Stimulated activated CD4-positive, alpha-beta T cell treated with anti-CD3 and anti-CD28 coated beads, Interleukin-12 subunit alpha, Interleukin-12 subunit beta, amount 100 ng/mL, for 4 hours (primary cell): ENCODE measurements at places on chromosomes 16 and 17.

GRCh38 chr17:49437696-49438435 is 23.2 kb upstream of the PHB1 start:
- DNase-seq, result no peak

DNA sequence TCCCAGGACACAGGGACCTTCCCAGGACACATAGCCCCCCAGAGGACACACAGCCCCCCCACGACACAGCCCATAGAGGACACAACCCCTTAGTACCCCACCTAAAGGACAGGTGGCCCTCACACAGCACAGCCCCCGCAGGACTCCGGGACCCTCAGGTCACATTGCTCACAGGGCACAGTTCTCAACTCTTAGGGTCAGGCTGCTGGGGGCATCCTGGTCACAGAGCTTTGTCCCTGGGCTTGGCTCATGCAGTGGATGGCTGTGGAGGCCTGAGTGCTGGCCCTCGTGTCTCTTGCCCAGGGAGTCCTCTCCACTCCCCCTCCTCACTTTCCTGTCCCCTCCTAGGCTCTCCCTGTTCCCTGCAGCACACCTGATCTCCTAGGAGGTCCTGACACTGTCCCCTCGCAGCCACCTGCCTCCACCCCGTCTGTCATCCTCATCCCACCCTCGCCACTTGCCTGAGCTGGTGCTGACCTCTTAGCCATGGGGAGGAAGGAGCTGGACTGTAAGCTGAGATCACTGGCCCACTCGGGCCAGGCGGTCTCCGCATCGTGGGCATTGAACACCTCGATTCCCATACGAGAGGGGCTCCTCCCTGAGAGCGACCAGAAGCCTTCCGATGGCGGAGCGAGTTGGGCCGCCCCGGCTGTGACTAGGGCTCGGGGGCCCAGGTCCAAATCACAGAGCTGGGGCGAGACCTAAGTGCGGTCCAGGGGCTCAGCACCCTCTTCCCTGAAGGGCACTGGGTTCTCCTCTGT is 1.4 kb upstream of the WDR45B start:
- no peak for DNase-seq

GRCh38 chr17:16283705-16284104 is 66.7 kb downstream of the PIGL start:
- no peak for DNase-seq

- no peak for DNase-seq
Measured at GRCh38 chr17:57279432-57279831, 23.1 kb downstream of the MSI2 start.

- no peak for DNase-seq
Measured at GRCh38 chr17:61217878-61218437, 181.7 kb upstream of the TBX2 start.

DNA sequence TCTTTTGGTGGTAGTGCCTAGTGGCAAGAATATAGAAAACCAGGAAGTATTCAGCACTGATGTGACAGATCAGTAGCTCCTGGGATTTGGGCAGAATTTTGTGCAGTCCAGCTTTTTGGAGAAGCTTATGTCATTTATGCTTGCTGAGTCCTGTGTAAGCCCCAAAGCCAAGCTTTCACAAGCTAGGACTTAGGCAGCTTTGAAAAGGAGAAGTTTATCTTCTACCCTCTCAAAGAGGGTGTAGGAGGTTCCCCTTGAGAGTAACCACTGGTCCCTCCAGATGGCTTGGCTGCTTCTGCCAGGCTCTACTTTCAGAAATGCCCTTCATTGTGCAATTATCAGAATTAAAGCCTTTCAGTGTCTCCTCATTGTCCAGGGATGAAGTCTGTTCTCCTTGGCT is 78.8 kb downstream of the CES1 start:
- DNase-seq, result no peak

DNA sequence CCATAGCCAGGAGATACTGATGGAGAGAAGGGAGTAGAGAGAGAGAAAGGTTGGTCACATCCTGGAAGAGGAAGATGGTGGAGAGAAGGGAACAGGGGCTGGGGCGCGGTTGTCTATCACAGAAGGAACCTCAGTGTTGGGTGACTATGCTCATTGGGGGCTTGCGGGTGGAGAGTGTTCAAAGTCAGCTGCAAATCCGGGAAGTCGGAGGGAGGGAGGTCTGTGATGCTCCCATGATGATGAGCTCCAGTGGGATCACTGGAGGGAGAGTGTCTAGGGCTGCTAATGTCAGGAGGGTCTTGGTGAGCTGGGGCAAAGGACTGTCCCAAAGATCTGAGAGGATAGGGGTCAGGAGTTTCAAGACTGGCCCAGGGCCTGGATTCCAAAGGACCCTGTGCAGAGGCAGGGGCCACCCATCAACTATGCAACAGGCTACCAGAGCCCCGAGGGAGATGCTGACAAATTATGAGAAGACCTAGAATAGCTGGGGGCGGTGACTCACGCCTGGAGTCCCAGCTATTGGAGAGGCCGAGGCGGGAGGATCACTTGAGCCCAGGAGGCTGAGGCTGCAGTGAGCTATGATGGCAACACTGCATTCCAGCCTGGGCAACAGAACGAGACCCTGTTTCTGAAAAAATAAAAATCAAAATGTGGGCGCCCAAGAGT is 2.6 kb downstream of the SPDYE4 start:
- no peak for DNase-seq

GRCh38 chr17:9986754-9987382 is 81.8 kb upstream of the RCVRN start:
- no peak for DNase-seq

DNA sequence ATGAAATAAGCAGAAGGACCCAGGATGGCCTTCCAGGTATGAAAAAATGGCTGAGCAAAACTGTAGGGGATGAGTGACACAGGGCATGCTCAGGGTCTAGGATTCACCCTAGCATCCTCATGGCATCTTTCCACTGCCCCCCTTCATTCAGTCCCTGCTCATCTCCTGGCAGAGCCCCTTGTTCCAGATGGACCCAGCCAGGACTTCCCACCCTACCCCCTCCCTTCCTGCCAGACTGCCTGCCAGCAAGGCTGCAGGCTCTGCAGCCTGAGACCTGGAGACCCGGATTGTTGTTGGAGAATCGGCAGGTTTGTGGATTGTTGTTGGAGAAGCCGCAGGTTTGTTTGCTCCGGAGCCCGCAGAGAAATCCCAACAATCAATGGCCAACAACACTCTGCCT is 6.6 kb downstream of the SEZ6 start:
- DNase-seq, result no peak

DNA sequence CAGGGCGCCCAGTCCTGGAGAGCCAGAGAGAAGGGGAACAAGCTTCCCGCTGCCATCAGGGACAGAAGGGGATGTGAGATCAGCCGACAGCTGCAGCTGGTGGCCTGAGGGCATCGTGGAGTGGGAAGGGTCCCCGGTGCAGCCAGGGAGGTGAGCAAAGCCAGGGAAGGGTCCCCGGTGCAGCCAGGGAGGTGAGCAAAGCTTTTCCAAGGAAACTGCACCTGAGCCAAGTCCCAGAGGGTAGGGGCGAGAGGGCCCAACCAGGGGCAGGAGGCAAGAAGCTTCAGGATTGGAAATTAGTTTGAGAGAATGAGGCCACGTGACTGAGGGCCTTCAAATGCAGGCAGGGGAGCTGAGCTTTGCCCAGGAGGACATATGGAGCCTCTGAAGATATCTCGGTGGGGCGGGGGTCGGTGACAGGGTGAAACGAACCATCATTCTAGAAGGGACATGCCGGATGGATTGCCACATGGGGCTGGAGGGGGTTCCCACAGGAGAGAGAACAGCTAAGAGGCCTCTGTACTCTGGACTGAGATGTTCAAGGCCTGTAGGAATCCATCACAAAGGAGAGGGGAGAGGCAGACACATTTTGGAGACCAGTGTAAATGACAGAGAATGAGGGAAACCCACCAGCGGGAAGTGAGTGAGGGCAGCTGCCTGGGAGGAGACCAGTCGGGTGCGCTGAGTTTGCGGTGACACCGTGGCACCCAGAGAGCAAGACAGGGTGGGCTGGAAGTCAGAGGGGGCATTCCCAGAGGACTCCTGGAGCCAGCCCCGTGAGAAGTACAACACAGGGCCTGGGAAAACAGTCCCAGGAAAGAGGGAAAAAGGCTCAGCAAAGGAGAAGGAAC is 31.4 kb upstream of the RPH3AL start:
- DNase-seq, result no peak

DNA sequence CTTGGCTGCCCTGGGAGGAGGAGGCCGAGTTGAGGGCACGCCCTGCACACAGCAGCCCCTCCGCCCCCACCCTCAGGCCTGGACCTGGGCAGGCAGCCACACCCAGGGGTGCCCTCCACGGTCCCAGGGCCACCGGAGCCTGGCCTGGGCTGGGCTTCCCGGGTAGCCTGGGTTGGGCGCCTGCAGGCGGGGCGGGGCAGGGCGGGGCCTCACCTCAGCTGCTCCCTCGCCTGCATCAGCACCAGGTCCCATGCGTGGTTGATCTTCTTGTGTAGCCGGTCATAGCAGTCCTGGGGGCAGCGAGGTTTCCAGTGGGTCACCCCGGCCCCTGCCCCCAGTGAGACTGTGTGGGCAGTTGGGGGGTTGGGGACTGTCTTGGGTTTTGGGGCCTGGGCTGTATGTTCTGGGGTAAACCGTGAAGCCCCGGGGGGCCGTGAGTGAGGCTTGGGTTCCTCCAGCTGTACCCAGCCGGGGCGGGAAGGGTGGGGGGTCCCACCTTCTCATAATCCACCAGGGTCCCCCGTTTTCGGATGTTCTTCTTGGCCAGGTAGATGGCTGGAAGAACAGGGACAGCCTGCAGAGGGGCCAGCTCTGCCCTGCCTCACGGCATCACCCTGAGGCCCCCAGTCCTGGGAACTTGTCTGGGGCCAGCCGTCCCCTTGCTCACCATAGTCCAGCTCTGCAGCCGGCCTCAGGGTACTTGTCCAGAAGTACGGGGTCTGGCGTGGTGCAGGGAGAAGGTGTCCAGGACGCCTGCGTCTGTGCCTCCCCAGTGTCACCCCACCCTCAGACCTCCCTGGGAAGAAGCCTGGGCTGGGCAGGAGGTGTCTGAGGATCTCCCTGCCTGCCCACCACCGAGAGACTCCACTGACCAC is 2.0 kb downstream of the RGS11 start:
- DNase-seq, result no peak

DNA sequence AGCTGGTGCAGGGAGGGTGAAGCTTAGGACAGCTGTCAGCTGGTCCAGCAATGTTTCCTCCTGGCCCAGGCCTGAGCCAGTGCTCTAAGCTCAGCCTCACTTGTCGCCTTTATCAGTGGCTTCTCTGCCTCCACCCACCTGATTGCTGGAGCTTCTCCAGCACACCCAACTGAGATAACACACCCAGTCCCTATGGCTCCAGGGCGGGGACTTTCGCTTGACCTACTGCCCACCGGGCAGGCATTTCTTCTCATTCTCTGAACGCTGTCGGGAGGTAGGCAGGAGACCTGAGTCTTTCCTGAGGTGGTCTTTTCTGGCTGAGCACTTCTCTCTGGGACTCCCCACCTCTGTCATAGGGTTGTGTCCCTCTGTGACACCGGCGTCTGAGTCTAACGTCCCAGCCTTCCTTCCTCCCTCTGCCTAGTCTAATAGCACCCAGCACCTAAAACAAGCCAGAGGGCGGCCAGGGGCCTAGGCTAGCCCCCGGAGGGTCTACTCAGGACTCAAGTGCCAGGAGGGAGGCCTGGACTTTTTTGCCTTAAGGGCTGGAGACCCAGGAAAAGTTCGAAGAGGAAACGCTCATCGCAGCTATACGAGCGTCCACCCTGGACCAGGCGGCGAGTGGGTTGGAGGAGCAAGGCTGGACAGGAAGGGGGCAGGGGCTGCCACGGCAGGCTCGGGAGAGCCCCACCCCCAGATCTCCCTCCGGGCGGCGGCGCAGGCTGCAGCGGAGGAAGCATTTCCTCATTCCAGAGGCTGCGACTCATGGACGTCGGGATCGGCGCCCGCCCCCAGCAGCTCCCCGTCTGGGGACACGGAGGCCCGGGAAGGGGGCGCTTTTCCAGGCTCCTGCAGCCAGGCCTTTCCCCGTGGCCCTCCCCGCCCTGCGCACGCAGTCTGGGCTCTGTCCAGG is 756 bp downstream of the TAX1BP3 start:
- DNase-seq, result no peak

- no peak for DNase-seq
Measured at GRCh38 chr16:57107321-57107922, 15.0 kb downstream of the CPNE2 start.

DNA sequence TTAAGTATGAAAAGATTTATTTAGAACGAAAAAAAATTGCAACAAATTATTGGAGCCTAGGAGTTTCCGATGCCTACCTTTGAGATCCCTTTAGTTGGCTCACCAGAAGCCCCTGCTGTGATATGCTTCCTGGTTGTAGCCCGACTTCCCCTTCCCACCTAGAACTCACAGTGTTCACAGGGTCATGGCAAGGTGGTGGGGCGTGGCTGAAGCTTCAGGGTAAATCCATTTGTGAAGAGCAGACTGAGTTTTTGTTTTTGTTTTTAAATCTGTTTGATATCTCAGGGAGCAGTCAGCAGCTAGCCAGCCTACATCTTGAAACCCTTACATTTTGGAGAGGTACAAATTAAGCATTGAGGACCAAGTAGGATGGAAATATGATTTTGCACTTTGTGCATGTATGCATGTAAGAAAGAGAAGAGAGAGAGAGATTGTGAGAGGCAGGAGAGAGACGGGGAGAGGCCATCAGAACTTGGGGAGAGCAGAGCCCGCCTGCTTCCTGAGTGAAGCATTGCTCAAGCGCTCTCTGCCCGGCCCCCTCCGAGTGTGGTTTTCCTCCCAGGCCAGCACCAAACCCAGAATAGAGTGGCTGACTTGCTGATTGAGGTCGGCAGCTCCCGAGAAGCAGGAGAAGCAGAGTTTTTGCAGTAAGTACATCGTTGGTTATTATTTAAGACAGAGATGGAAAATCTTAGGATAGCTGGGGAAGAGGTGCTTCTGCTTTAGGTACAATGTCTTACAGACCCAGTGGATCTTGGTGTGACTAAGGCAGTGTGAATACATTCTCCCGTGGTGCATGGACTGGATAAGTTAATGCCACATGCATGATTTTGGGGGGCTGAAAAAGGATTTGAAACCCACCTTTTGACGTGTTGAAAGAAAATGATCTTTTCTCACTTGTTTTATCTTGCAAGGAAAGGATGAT is 64.2 kb downstream of the SPECC1 start:
- DNase-seq, result peak; percentile 9

DNA sequence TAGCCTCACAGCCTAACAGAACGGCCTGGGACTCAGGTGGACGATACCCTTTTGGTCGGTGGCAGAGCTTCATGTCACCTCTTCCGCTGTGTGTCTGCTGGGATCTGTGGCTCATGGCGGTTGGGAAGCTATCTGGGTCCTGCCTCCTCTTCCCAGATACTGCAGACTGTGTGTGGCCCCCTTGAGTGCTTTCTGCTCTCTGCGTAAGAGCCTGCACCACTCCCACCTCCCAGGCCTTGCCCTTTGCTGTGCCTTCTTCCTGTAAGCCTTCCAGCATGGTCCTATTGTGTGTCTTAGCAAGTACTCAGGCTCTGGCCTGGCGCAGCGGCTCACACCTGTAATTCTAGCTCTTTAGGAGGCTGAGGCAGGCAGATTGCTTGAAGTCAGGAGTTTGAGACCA is 17.5 kb upstream of the ADCY7 start:
- no peak for DNase-seq

- DNase-seq, result no peak
Measured at GRCh38 chr16:13928646-13929045, 8.7 kb downstream of the ERCC4 start.

- no peak for DNase-seq
Measured at GRCh38 chr17:80008848-80009247, 26.8 kb downstream of the TBC1D16 start.

GRCh38 chr17:68924793-68925720 is 30.1 kb downstream of the ABCA8 start:
- DNase-seq, result no peak

GRCh38 chr17:81298325-81298990 is 3.4 kb upstream of the SLC38A10 start:
- no peak for DNase-seq
